ENCODE measurements at places on chromosomes 13 and 19.

DNA sequence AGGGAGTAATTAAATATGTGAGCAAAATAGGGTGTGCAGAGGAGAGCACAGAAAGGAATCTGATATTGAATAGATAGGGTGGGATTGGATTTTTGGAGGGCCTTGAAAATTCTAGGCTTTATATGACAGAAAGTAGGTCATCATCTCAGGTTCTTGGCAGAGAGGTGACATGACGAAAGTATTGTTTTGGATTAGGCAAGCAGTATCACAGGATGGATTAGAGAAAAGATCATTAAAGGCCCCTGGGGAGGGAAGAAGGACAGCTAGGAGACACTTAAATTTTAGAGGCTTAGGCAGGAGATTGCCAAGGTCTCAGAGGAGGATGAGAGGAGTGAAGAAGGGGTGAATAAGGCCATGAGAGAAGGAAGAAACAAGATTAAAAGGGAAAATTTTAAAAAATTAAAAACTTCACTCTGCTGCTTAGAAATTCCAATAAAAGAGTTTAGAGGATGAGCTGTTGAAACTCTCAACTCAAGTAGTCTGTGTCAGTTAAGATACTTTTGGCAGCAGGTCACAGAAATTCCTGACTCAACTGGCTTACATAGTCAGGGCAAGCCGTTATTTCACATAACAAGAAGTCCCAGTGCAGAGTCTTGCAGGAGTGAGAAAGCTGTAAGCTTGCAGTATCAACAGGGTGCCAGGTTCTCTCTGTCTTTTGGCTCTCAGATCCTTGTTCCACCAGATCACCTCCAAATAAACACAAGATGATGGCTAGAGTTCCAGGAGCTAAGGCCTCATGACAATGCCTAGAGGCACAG is 8.8 kb downstream of the GPC6 start:
- DNase-seq = peak; percentile 75

GRCh38 chr13:30504081-30504480 is 38.3 kb upstream of the HMGB1 start:
- peak; percentile 63 for DNase-seq

DNA sequence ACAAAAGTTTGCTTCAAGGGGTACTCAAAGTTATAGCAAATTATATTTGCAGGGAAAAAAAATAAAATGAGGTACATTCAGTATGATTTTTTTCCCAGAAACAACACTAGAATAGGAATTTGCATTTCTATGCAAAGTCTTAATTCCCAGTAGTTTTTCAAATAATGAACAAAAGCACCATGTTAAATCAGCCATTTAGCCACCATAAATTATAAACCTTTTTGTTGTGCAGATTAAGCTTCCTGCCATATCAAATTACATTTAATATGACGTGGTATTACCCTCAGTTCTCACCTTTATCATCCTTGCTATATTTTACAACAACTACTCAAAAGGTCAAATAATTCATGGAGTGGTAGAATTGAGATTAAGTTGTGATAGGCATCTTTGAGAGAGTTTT is 136.6 kb upstream of the FRY start:
- DNase-seq = no peak

GRCh38 chr19:29285878-29286277 is 72.9 kb upstream of the UQCRFS1 start:
- no peak for DNase-seq

- DNase-seq = peak; percentile 78
Measured at GRCh38 chr19:7492142-7492541, 3.3 kb upstream of the PEX11G start.

GRCh38 chr13:98226496-98226895 is 49.4 kb upstream of the RNF113B start:
- DNase-seq = no peak

DNA sequence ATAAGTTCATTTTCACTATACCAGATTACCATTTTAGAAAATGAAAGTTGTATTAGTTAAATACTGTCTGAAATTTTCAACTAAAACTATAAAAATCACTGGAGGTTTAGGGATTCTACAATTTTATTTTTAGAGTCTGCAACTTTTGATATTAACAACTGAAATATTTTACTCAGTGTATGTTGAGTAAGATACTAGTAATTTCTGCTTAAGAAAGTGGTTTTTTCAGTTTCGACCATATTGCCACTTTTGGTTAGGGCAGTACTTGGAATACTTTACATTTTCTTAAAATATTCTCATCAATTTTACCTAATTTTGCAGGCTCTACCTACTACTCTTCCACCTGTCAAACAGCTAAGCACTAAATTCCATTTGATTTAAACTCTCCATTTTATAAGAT is 59.6 kb downstream of the KCNRG start:
- DNase-seq = no peak

DNA sequence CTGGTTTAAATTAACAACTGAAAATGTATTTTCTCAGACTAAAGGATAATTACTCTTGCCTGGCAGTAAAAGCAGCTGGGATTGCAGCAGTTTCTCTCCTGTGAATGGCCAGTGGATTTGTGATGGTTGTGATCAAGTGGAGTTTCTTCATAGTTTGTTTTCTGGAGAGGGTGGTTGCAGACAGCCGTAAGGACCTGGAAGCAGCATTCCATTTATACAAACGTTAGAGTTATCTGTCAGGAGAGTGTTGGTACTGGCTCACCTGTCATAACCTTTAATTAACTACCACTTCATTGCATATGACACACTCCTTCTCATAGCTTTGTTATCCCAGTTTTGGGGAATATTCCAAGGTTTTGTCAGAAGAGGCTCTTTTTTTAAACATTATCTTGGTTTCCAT is 258.4 kb upstream of the SLC10A2 start:
- DNase-seq = no peak

DNA sequence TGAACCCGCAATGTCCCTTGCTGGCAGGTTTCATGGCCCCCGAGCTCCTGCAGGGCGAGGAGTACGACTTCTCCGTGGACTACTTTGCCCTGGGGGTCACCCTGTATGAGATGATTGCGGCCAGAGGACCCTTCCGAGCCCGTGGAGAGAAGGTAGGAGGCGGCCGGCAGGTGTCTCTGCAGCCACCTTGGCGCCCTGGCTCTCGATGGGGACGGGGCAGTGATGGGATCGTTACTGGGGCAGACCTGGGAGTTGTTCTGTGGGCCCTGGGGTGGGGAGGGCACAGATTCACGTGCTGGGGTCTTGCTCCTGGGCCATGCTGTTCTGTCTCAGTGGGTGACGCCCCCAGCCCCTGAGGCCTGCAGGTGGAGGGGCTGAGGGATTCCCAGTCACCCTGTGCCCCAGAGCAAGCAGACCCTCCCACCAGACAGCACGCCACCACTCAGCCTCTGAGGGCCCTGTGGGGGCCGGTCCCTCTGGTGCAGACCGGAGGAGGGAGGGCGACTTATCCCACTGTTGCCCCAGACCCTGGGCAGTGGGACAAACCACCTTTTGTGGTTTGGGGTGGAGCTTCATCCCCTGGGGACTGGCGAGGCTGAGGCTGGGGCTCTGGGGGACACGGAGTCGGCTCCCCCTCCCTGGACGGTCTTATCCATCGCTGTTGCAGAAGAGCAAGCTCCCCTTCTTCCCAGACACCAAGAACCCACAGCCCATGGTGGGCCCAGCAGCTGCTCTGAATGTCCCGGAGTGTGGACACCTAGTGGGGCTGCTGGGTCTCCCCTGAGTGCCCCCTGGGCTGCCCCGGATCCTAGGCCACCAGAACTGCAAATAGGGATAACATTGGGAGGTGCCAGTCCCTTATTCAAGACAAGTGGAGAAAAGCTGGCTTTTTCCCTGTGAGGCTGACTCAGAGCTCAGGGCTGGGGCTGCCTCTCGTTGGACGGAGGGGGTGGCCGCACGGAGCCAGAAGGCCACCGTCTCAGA is 27.5 kb upstream of the TMEM255B start:
- DNase-seq = no peak

GRCh38 chr19:29858000-29858596 is 46.3 kb downstream of the CCNE1 start:
- DNase-seq = no peak

- DNase-seq = no peak
Measured at GRCh38 chr19:58035863-58036262, 2.0 kb downstream of the ZSCAN1 start.

DNA sequence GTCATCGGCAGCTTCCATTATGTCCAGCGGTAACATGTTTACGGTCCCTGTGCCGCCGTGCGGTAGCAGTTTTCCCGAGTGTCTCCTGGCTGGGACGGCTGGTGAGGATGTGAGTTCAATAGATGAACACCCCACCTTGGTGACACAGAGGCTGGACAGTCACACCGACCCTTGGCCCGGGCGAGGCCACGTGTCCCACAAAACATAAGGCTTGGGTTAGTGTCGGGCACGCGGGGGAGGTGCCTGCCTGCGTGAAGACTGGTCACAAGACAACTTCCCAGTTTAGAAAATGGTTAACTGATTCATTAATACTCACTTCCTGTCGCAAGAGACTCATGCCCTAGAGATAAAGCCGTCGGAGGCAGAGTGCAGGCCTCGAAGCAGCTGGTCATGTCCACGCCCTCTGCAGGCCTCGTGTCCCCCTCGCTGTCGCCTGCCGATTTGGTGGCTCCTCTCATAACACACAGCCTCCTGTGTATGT is 17.2 kb downstream of the RASA3 start:
- peak; percentile 84 for DNase-seq

DNA sequence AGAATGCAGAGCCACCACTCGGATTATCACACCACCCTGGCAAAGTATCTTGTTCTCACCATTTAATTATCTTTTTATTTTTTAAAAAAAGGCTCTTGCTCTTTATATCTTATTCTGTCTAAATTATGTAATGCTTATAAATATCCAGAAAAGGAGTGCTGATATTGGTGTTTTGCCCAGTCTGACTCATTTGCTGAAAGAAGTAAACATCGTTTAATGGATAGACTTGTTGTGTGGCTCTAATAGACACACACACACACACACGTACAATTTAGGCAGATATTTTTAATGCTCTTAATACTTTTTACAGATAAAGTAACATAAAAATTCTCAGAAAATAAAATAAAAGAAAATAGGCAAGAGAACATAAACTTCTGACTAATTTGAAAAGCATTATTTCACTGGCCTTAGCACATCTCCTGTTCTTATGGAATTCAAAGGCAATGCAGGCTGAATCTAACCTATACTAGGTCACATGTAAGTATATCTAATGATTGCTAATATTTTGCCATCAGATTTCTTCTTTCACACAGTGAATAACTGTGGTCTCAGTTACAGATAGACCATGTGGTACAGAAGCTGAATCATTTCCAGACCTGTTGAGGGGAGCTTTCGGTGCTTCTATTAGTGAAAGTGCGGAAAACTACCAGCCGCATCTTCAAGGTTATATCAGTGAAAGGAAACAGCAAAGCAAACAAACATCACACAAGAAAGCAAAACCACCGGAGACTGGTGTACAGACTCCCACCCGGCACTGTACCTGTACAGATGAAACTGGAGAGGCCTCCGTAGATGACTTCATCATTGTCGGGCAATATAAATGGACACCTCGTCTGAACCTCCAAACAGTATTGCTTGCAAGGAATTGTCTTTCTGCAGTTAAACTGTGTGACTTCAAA is 642.1 kb upstream of the ARGLU1 start:
- DNase-seq = peak; percentile 80

- DNase-seq = peak; percentile 63
Measured at GRCh38 chr13:101623470-101624209, 171.2 kb downstream of the ITGBL1 start.

DNA sequence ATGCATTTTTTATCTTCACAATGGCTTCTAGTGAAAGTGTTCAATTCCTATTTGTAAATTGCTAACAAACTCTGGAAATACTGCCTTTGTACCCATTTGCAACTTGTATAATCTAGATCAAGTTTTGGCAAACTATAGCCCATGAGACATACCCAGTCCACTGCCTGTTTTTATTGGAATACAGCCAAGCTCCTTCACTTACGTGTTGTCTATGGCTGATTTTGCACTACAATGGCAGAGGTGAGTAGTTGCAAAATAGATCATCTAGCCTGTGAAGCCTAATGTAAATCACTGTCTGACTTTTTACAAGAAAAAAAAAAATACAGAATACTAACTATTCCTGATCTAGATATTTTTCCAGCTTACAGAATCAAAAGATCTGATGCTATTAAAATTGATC is 37.1 kb downstream of the DZIP1 start:
- DNase-seq = peak; percentile 77

- DNase-seq = no peak
Measured at GRCh38 chr13:23067129-23067528, 113.7 kb upstream of the SGCG start.

- DNase-seq = peak; percentile 54
Measured at GRCh38 chr13:110361365-110361911, 54.4 kb downstream of the COL4A2 start.

GRCh38 chr13:110771194-110771593 is 57.7 kb downstream of the ING1 start:
- peak; percentile 18 for DNase-seq

DNA sequence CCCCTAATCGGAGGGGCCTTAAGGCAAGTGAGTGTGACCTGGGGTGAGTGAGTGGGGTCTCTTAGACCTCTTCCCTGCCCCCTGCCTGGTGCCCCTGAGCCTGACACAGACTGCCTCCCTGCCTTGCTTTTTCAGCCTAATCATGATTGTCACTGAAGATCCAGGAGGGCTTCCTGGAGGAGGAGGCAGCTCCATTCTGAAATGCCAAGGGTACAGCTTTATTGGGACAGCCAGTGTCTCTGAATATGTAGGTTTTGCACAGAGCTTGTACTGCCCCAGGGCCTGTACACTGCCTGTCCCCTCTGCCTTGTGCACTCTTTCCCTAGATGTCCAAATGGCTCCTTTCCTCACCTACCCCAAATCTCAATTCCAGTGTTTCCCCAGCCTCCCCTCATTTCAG is 26.1 kb upstream of the SEMA6B start:
- DNase-seq = no peak

GRCh38 chr19:48393559-48394330 is at the start of gene GRIN2D:
Gene GRIN2D, plus strand, starts transcription at chr19:48393668. Its CDS starts 4,725 bp downstream, at chr19:48398393.
- DNase-seq = peak; percentile 34

- no peak for DNase-seq
Measured at GRCh38 chr13:87919956-87920355, 248.8 kb downstream of the SLITRK5 start.

DNA sequence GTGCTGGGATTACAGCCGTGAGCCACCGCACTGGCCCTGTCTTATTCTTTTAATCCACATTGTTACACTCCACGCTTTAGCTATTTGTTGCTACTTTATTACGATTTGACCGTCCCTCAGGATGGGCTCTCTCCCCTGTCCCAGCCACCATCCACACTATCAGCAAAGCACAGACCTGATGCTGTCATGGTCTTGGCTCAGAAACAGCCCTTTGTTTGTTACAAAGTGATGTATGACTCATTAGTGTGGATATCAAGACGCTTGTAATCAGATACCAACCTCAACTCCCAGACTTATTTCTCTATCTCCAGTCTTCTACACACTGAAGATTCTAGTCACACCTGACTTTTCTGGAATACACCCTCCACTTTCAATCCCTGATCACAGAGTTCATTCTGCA is 84.6 kb upstream of the FREM2 start:
- peak; percentile 48 for DNase-seq

GRCh38 chr19:46000491-46001246 is 5.4 kb downstream of the CCDC61 start:
- DNase-seq = peak; percentile 18

DNA sequence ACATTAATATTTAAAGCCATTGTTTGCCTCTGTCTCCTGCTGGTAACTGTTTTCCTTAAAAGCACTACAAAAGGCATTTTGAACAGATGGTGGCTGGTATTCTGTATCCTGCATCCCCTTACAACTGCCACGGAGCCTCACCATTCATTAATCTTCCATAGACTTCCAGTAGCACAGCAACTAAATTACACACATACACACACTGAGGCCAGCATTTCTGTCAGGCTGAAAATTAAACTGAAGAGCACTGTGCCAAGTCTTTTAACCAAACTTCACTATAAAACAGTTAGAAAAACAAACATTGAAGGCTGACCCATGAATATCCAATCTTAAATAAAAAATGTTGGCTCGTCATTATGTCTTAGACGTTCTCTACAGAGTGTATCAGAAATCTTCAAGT is 697.8 kb downstream of the DACH1 start:
- DNase-seq = no peak

All from iris pigment epithelial cell (primary cell).